ENCODE measurements at places on chromosomes 16 and 17. TPM values are rescaled to one million over a fixed set of nuclear protein-coding genes. Genes with fewer than 3 reads are reported as not detected.

DNA sequence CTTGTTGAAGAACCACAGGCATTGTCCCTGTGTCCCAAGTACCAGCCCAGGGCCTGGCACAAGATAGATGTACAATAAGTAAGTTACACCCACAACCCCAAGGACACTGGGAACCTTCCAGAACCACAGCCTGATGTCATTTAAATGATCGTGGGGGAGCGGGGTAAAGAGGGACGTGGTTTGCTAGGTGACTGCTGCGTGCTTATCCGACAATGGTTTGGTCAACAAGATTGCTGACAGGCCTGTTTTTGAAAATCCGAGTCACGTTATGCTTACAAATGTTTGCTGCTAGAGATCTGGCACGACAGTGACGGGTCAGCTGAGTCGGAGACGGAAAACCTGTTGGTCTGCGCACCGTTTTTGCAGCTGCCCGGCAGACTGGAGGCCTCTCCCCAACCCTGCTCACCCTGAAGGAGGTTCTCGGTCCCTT lies 22.8 kb downstream of the COTL1 start:
- no peak for DNase-seq
- peak overlapping the region; percentile 85 for H3K27ac ChIP-seq
- H3K4me1 ChIP-seq: peaks cover 73% of the 10 kb centered on the region
- H3K27me3 ChIP-seq: no peaks in the 10 kb centered on the region

DNA sequence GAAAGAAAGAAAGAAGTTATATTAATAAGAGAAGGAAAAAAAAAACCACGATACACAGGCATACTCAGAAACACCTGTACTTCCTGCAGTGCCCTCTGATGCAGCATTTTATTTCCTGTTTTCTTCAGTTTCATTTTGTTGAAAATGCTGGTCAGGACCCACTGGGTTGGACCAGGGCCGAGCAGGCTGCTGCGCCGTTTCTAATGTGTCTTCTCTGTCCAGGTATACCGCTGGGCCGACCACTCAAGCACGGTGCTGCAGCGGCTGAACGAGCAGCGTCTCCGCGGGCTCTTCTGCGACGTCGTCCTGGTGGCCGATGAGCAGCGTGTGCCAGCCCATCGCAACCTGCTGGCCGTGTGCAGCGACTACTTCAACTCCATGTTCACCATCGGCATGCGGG lies 8.3 kb downstream of the KLHL36 start:
- H3K36me3 ChIP-seq: peaks cover 51% of the 10 kb centered on the region
- peak overlapping the region; percentile 60 for H3K4me3 ChIP-seq

The CLEC19A gene
- total RNA-seq: not detected

The LGALS9B gene
- total RNA-seq: 0.79 TPM

DNA sequence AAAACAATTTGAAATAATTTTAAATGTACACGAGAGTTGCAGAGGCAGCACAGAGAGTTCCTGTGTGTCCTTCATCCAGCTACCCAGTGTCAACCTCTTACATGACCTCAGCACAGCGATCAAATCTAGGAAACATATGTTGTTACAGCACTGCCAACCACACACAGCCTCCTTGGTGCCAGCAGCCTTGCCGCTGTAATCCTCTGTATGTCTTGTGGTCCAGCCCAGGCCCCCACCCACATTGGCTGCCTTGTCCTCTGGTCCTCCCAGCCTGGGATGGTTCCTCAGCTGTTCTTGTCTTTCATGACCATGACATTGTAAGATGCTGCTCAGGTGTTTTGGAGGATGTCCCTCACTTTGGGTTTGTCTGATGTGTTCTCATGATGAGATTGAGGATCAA lies 178.0 kb downstream of the RPTOR start:
- no peak overlapping the region for H3K27ac ChIP-seq
- no peak overlapping the region for H3K4me3 ChIP-seq
- H3K27me3 ChIP-seq: no peaks in the 10 kb centered on the region
- peaks cover 13% of the 10 kb centered on the region for H3K36me3 ChIP-seq

- H3K27me3 ChIP-seq: no peaks in the 10 kb centered on the region
- H3K4me3 ChIP-seq: no peak overlapping the region
- H3K27ac ChIP-seq: no peak overlapping the region
- peaks cover 12% of the 10 kb centered on the region for H3K4me1 ChIP-seq
- no peak for DNase-seq
Measured at GRCh38 chr17:78643326-78643725, 66.1 kb upstream of the DNAH17 start.

DNA sequence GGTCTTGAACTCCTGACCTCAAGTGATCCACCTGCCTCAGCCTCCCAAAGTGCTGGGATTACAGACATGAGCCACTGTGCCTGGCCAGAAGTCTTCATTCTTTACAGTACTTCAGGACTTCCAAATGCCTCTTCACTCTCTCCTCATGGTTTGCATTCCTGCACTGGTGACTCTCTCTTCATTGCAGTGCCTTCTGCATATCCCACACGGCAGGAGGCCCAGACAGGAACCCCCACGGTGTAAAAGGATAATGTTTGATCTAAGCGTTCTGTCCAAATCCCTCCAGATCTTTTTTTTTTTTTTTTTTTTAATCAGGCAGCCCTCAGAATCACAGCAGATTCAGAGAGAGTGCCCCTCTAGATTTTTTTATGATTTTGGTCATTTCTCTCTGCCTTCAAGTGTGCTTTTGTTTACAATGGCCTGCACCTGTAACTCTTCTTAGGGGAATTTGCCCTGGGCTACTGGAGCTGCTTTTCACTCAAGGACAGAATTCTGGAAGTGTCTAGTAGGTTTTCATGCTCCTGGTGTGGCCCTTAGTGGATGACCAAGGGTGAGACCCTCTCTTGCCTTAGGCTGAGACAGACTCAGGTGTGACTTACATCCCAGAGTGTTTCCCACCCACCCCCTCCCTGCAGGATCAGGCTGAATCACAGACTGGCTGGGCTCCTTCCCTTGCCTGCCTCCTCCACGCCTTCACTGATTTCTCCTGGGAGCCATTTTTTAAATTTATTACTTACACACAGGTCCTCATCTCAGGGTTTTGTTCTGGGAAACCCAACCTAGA lies 19.8 kb upstream of the NF1 start:
- H3K27ac ChIP-seq: no peak overlapping the region
- H3K36me3 ChIP-seq: no peaks in the 10 kb centered on the region

DNA sequence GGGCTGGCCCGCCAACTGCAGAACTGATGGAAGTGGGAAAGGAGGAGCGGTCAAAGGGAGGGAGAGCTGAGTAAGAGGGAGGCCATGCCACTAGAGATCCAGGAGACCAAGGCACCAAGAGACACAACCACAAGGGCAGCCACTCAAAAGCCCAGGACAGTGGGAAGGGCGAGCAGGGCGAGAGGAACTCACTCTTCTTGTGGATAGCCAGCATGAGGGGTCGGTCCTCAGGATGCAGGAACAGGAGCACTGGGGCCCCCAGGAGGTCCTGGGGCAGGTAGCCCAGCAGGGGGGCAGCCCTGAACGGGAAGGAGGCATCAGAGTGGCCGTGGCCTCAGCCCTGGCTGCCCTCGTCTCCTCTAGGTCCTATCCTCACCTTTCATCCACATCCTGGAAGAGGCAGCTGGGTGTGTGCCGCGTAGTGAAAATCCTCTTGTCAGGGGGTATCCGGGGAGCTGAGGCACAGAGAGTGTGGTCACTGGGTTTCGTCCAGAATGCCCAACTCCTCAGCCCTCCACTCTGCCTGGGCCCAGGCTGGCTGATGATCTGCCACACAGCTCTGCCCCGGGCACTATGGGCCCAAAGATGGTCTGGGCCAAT lies 4.3 kb downstream of the PER1 start:
- peaks cover 15% of the 10 kb centered on the region for H3K36me3 ChIP-seq
- H3K27me3 ChIP-seq: no peaks in the 10 kb centered on the region
- peaks cover 14% of the 10 kb centered on the region for H3K4me1 ChIP-seq
- no peak for DNase-seq
- no peak overlapping the region for H3K27ac ChIP-seq

The PIGQ gene
- total RNA-seq: 46.3 TPM

DNA sequence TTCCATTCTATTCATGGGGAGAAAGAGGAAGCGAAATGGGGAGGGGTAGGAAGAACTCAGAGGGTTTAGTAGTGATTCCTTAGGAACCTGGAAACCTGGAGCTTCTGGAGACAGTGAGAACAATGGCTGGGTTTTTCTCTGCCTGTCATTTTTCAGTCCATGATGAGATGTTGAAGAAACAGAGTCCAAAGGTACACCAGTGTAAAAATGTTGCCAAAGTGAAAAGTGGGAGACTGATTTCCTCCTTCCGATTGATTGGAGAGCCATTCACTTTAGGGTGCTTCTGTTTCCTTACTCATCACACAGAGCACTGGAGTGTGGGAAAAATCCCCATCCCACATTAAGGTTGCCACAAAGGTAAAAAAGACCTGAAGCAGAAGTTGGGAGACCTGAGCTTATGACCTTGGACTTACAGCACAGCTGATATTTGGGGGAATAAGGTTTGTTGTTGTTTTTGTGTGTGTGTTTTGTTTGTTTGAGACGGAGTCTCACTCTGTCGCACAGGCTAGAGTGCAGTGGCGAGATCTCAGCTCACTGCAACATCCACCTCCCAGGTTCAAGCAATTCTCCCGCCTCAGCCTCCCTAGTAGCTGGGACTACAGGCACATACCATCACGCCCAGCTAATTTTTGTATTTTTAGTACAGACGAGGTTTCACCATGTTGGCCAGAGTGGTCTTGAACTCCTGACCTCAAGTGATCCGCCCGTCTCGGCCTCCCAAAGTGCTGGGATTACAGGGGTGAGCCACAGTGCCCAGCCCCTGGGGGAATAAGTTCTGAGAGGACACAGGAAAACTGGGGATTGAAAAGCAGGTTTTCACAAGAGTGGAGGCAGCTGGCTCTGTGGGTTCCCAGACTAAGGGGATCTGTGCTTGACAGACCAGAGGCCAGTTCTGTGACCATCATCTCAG lies 1.4 kb upstream of the DHX8 start:
- no peak for DNase-seq
- peaks cover 3% of the 10 kb centered on the region for H3K36me3 ChIP-seq
- peaks cover 14% of the 10 kb centered on the region for H3K4me1 ChIP-seq
- H3K27me3 ChIP-seq: peaks cover 3% of the 10 kb centered on the region
- no peak overlapping the region for H3K27ac ChIP-seq

GRCh38 chr17:55405600-55405999 lies 16.0 kb downstream of the MMD start:
- H3K27ac ChIP-seq: no peak overlapping the region
- peaks cover 43% of the 10 kb centered on the region for H3K36me3 ChIP-seq
- no peaks in the 10 kb centered on the region for H3K27me3 ChIP-seq
- H3K4me3 ChIP-seq: no peak overlapping the region
- peaks cover 9% of the 10 kb centered on the region for H3K4me1 ChIP-seq

GRCh38 chr16:1839554-1839953 lies 12.5 kb downstream of the FAHD1 start:
- DNase-seq: no peak
- no peaks in the 10 kb centered on the region for H3K4me1 ChIP-seq
- no peaks in the 10 kb centered on the region for H3K27me3 ChIP-seq
- no peak overlapping the region for H3K4me3 ChIP-seq
- H3K27ac ChIP-seq: no peak overlapping the region
- H3K36me3 ChIP-seq: no peaks in the 10 kb centered on the region

GRCh38 chr17:81418710-81419318 lies 23.6 kb downstream of the BAHCC1 start:
- no peak overlapping the region for H3K4me3 ChIP-seq
- no peaks in the 10 kb centered on the region for H3K36me3 ChIP-seq
- no peak overlapping the region for H3K27ac ChIP-seq
- peaks cover 2% of the 10 kb centered on the region for H3K27me3 ChIP-seq

- peaks cover 6% of the 10 kb centered on the region for H3K4me1 ChIP-seq
- no peak overlapping the region for H3K4me3 ChIP-seq
- no peak overlapping the region for H3K27ac ChIP-seq
- peaks cover 40% of the 10 kb centered on the region for H3K27me3 ChIP-seq
- no peaks in the 10 kb centered on the region for H3K36me3 ChIP-seq
Measured at GRCh38 chr16:3952737-3953131, 72.2 kb upstream of the CREBBP start.

The ZNF423 gene
- total RNA-seq: not detected

DNA sequence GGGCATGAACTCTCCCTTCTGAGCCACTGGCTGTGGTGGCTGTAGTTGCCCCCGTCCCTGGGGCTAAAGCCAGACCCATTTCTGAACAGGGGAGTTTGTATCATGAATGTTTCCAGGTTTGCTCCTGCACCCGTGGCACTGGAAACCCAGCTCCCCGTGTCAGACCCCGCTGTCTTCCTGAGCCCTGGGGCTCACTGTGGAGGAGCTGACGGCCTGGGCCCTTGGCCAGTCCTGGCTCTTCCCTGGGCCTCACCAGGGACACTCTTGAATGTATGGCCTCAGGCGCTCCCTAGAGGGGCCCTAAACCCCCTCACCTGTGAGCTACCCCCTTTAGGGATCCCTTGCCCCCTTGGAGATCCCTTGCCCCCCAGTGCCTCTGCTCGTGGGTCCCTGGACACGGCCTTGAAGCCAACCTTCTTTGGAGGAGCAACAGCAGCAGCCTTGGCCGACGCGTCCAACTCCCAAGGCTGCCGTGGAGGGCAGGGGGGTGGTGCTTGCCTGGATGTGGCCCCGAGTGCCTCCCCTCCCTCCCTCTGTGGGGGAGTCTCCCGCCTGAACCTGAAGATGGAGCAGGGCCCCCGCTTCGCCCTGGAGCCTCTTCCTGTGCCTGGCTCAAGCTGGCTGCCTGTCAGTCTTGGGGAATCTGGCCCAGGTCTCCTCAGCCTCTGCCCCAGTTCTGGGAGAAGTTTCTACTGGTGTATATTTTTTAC lies 15.9 kb downstream of the CASKIN2 start:
- H3K4me1 ChIP-seq: peaks cover 6% of the 10 kb centered on the region
- H3K36me3 ChIP-seq: peaks cover 6% of the 10 kb centered on the region
- no peaks in the 10 kb centered on the region for H3K27me3 ChIP-seq
- no peak for DNase-seq

The TRAPPC2L gene
- total RNA-seq: 50.9 TPM

- H3K27ac ChIP-seq: no peak overlapping the region
- H3K4me1 ChIP-seq: peaks cover 9% of the 10 kb centered on the region
- no peaks in the 10 kb centered on the region for H3K36me3 ChIP-seq
- DNase-seq: no peak
- peaks cover 55% of the 10 kb centered on the region for H3K27me3 ChIP-seq
- H3K4me3 ChIP-seq: no peak overlapping the region
Measured at GRCh38 chr16:68643227-68643626, 1.9 kb upstream of the CDH3 start.
